Hepatic stellate cell (primary cell): ENCODE measurements at places on chromosomes 13 and 19.
A peak's percentile ranks its signal among the peaks of the same experiment; 100 is the strongest.

GRCh38 chr13:46377554-46377953 is 9.5 kb downstream of the RUBCNL start:
- DNase-seq, result no peak

- DNase-seq, result no peak
Measured at GRCh38 chr19:18533058-18533457, 10.3 kb downstream of the FKBP8 start.

GRCh38 chr13:105990256-105990958 is 545.1 kb downstream of the EFNB2 start:
- no peak for DNase-seq

DNA sequence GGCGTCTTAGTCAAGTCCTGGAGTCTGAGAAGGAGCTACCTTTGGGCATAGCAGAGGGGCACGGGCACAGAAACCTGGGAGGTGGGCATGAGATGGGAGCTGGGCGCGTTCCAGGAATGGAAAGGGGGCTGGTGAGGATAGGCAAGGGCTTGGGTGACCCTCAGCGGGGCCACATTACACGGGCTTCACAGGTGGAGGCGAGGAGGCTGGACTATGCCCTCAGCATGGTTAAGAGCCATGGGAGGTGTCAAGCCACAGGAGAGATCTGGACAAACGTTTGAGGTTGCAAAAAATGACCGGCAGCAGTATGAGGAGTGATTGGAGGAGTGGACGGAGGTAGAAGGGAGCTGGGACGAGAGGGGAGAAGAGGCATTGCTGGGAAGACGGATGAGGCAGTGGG is 21.5 kb downstream of the NECTIN2 start:
- DNase-seq, result no peak

GRCh38 chr13:51331354-51331861 is 8.1 kb upstream of the SERPINE3 start:
- no peak for DNase-seq

DNA sequence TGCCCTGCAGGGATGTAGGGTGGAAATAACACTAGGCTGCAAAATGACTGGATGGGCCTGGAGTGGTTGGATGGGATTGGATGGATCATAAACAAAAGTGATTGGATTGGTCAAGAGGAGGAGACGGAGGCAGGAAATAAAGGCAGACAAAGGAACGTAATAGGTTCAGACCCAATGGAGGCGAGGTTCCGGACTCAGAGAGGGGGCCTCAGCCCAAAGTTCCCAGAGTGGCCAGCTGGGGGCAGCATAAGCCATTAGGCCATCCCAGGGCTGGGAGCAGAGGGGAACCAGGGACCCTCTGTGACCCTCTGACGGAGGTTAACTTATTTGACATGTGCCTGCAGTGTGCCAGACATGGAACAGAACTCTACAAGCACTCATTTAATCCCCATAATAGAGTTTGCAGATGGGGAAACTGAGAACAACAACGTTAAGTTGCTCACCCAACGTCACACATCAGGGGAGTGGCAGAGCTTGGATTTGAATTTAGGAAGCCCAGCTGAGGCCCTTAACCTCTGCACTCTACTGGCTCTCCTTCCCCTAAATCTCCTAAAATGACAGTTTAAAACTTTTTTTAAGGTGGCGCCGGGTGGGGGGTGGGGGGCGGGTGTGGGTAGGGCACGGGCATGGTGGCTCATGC is 15.3 kb upstream of the MAP1S start:
- no peak for DNase-seq

DNA sequence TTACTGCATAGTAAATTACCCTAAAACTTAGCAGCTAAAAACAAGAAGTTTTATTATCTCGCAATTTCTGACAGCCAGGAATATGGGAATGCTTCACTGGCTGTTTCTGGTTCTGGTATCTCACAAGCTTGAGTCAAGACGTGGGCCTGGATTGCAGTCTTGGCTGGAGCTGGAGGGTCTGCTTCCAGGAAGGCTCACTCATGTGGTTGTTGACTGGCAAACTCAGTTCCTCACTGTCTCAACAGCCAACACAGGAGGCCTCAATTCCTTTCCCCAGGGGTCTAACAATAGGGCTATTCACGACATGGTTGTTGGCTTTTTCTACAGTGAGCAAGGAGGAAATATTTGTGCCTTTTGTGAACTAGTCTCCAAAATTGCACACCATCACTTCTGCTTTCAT is 146.3 kb downstream of the GPC5 start:
- no peak for DNase-seq

DNA sequence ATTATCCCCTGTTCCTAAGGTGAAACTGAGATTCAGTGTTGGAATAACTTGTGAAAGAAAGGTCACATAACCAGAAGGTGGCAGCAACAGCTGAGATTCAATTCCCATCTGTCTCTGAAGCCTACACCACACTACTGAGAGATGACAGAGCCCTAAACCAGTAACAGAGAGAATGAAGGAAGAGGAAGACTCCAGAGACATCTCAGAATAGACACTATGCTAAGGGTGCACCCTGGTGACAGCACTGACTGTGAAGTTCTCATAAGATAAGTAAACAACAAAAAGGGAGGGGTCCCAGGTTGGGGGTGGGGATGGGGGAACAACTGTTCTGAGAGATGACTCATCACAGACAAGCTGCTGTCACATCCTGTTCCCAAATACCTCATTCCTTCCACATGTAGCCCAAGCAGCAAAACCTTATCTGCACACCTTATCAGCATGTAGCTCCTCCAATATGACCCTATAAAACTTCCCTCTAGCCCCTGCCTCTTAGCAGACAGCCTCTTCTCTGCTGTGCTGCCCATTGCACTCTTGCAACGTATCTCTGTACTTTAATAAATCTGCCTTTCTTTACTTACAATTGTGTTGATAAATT is 46.5 kb downstream of the UTP14C start:
- peak; percentile 25 for DNase-seq

GRCh38 chr13:110266983-110267382 is 40.0 kb downstream of the COL4A1 start:
- no peak for DNase-seq

GRCh38 chr19:45998834-45999233 is 3.6 kb downstream of the CCDC61 start:
- no peak for DNase-seq

DNA sequence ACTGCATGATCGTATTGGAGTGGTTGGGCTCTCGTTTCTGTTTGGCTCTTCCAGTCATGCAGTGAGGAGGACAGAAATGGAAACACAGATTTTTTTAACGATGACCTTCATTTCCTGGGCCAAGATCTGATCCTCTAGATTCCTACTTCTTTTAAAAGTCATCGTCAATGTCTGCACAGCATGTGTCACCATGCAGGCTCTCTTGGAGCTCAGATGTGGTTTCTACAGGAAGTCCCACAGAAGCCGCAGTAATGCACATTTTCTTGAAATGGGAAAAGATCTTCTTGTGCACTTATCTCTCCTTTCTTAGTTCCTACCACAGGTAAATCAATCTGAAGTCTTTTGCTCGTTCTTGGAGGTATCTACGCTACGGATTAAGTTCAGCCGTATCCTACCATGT is 626.9 kb downstream of the EFNB2 start:
- DNase-seq, result no peak

DNA sequence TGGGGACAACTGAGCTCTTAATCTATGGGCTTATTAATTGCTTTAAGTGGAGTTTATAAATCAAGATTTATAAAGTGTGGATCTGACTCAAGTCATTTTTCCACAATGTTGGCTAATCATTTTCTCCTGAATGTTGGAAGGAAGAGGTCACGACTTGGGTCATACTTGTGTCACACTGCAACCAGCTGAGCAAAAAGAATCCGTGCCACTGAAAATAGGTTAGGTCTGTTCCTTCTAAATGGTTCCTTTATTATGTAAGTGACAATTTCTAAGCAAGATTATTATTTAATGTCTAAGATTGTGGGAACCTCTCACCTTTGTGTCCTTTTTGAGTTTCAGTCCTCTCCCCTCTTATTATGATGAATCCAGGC is 178.6 kb downstream of the SHISA2 start:
- no peak for DNase-seq

DNA sequence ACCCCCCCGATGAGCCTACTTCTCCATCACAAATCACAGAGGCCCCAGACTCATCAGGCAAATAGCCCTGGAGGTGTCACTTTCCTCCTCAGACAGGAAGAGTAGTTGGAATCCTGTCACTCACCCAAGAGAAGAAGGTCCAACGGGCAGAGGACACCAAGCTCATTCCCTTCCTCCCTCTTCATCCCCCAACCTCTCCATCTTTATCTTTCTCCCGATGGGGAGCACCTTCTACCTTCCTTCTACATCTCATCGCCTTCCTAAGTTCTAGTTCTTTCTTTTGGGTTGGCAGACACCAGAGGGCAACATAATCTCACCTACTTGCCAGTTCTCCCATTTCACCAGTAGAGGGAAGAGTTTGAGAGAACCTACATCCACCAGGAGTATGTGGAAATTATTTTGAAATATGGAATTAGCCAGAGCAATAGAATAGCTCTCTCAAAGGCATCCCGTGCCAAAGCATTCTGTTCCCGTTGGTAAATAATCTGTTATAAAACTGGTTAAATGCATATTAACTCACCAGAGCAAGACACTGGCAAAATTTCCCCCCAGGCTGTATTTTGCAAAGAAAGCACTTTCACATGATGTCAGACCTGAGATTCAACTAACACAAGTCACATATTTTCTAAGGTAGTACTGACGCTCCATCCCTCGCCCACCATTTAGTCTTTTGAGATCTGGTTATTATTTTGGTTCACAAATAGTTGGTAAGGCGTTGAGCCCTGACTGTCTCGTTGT is 55.0 kb downstream of the ZIC5 start:
- DNase-seq, result peak; percentile 82

- no peak for DNase-seq
Measured at GRCh38 chr13:113327391-113327765, 30.3 kb downstream of the LAMP1 start.

DNA sequence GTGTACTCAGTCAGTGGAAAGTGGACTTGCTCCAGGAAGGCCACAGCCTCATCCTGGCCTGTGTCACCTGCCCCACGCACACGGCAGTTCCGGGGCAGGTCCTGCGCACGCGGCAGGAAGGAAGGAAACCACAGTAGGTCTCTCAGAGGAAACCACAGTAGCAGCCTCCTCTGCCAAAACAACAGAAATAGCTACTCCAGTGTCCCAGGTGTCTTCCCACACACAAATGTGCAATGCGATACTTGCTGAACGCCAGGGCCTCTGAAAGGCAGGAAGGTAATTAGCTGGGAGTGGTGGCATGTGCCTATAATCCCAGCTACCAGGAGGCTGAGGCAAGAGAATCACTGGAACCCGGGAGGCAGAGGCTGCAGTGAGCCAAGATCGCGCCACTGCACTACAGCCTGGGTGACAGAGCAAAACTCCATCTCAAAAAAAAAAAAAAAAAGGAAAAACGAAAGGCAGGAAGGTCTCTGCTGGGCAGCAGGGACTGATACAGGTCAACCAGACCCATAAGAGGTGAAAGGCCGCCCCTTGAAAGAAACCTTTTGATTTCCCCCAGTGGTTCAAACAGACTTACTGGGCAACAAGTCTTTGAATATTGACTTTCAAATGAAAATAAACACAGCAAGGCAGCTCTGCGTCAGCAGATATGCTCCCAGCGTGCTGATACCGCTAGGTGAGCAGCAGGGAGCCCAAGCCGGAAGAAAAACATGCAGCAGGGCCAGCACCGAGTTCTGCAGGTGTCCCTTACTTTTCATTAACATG is 49.5 kb downstream of the CRYL1 start:
- no peak for DNase-seq

GRCh38 chr13:50866817-50867636 is 23.5 kb upstream of the DLEU7 start:
- DNase-seq, result no peak

GRCh38 chr13:53144826-53145225 is 116.2 kb downstream of the OLFM4 start:
- no peak for DNase-seq

DNA sequence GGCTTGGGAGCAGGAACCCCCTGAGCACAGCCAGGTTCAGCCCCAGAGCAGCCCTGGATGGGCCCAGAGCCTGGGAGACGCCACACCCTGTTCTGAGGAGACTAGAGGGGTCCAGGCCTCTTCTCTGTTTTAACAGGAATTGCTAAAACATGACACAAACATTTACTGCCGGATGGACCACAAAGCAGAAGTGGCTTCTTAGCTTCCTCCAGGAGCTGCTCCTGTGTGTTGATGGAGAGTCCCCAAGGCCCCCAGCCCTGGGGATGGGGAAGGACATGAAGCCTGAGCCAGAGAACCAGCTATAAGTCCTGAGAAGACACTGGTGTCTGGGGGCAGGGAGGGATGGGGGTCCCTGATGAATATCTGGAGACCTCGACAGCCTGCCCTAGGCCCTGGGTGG is 14.6 kb downstream of the CEACAM3 start:
- no peak for DNase-seq

DNA sequence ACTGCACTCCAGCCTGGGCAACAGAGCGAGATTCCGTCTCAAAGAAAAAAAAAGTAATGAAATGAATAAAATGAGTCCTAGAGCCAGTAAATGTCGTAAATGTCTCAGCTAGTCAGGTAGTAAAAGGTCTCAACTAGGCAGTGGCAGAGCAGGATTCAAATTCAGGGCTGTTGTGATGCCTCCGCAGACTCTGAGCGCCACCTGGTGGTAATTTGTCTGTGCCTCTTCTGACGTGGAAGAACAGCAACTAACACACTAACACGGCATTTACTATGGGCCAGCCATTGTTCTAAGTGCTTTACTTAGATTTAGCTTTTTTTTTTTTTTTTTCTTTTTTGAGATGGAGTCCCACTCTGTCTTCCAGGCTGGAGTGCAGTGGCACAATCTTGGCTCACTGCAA is 30.2 kb downstream of the CYP2F1 start:
- DNase-seq, result peak; percentile 55

GRCh38 chr13:30391956-30392680 is 30.2 kb upstream of the UBE2L5 start:
- DNase-seq, result no peak
